ENCODE measurements at places on chromosomes 13 and 19.

DNA sequence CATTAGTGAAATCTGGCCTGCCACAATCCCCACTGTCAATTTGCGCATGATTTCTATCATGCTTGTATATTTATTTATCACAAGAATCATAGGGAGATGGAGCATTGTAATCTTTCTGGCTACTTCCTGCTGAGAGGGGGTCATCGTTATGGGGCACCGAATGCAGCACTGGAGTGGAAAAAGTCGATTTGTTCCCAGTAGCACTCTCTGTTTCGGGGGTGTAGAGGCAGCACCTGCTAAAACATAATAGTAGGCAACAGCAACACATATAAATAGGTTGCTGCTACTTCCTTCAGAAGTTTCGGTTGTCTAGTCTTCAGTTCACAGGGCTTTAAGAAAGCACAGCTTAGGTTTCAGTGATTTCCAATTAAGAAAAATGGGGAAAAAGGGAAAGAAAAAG is 23.4 kb upstream of the CEACAM21 start:
- DNase-seq: no peak

DNA sequence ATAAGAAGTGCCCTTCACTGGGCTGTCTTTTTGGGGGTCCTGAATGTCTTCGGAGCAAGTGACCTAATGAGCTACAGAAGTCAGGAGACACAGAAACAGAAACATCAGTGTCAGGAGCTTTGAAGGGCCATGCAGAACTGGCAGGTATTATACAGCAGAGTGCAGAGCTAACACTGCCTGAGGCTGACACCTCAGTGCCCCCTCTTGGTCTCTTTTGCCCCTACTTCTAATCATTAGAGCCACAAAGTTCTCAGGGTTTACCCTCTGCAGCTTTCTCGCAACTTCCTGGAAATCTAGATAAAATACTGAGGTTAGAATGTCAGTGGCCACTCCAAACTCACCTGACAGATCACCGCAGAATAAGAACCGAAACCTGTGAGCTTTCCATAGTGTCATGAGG is 172.7 kb downstream of the B3GLCT start:
- no peak for DNase-seq

DNA sequence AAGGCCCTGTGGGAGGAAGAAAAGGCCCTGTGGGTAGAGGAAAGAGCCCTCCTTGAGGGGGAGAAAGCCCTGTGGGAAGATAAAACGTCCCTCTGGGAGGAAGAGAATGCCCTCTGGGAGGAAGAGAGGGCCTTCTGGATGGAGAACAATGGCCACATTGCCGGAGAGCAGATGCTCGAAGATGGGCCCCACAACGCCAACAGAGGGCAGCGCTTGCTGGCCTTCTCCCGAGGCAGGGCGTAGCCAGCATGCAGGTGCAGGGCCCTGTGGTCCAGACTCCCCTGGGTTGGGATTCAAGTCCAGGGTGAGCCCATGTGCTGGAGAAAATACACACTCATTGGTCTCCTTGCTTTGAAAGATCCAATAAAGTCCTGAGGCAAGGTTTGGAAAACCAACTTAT is 4.1 kb downstream of the CCDC70 start:
- no peak for DNase-seq

DNA sequence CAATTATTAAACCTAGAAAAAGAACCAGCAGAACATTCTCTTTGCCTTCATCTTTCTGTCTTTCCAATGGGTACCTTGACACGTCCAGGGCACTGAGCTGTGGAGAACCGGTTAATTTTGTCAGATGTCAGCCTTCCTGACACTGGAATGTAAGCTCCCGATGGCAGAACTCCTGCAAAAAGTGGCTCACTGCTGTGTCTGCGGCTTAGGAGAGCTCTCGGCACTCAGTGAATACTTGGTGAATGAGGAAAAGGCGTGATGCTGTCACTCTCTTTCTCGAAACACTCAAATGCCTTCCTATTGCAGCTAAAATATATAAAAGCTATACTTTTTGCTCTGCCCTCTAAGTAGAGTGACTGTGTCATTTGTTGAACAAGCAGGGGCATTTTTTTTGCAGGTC is 17.6 kb downstream of the CEBPA start:
- no peak for DNase-seq

GRCh38 chr19:35921012-35921411 is 12.9 kb upstream of the TYROBP start:
- DNase-seq: no peak
